Stimulated activated naive CD8-positive, alpha-beta T cell treated with anti-CD3 and anti-CD28 coated beads, Interleukin-15, amount 100 ng/mL, for 72 hours (primary cell): ENCODE measurements at places on chromosomes 2 and 18.

- DNase-seq: no peak
Measured at GRCh38 chr2:106885971-106886915, at the start of gene ST6GAL2. Gene ST6GAL2, minus strand, starts transcription at chr2:106886167. Its CDS starts 42,190 bp downstream, at chr2:106843977.

DNA sequence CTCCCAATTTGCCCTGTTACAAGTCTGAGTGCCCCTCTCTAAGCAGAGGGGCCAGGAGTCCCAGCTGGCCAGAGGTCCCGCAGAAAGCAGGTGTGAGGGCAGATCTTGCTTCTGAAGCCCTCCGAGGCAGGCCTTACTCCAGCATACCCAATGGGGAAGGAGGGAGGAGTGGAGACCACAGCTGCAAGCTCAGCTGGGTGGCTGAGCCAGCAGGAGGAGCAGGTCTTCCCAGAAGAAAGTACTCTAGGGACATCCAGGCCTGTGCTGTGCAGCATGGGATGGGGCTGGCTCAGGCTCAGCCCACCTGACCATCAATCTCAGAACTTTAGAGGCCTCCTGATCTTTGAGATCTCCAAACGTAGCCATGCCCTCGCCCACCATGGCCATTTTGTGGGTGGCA lies 31.3 kb downstream of the PLB1 start:
- DNase-seq: no peak

DNA sequence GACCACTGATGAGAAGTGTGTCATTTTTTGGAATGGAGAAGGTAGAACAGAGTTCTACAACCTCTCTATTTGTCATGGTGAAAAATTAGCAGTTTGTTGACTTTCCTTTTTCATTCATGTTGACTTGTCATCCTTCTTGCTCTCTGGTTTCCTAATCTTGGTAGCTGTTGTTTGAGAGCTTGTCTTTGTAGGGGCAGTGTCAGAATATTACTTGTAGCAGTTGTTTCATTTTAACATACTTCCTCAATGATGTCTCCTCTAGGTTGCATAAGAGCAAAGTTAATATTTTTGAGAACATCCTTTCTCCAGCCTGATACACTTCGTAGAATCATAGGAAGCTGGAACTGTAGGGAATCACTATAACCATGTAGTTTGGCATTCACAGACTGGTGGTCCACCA lies 368.2 kb upstream of the FANCL start:
- no peak for DNase-seq

DNA sequence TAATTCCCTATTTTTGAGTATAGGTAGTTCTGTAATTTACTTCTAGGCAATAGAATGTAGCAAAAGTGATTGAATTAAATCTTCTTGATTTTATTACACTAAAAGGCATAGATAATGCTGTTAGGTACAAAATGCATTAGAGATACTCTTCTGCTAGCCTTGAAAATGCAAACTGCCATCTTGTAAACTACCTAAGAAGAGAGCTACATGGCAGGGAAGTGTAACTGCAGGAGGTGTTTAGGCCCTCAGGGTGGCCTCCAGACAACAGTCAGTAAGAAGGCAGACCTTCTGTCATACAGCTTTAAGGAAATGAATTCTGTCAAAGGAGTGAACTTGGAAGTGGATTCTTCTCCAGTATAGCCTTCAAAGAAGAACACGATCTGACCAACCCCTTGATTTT lies 1396.8 kb upstream of the SLC39A10 start:
- DNase-seq: no peak

GRCh38 chr2:169815849-169816248 lies 8.9 kb downstream of the METTL5 start:
- peak; percentile 20 for DNase-seq

DNA sequence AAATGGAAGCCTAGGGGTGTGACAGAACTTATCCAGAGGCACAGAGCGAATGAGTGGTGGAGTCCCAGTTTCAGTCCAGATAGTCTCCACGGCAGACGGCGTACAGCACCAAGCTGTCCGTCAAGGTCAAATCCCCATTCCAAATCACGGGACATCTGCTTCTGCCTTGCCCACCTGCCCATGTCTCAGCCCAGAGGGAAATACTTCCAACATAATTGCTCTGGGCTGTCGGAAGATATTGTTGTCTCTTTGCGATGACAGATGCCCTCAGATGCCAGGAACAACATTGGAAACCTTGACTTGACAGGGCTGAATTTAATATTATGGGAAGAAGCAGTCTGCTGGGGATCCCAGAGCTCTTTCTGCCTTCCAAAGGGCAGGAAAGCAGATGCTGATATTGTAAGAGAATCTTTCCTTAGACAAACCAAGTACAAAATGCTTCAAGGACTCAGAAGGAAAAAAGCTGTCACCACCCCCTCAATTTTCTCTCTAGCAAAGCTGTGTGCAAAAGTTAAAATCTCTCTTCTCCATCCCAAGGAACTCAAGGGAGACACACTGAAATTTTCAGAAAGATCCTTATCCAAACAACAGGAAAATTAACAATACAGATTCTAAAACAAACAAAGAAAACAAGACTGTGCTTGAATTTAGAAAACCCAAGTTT lies 364.0 kb downstream of the LRATD1 start:
- DNase-seq: no peak
